ENCODE measurements at places on chromosomes 2 and 18.

GRCh38 chr2:137508739-137509384 lies 455.4 kb upstream of the HNMT start:
- no peak overlapping the region for H3K4me3 ChIP-seq
- H3K27me3 ChIP-seq = no peaks in the 10 kb centered on the region
- DNase-seq = no peak
- H3K36me3 ChIP-seq = no peaks in the 10 kb centered on the region

DNA sequence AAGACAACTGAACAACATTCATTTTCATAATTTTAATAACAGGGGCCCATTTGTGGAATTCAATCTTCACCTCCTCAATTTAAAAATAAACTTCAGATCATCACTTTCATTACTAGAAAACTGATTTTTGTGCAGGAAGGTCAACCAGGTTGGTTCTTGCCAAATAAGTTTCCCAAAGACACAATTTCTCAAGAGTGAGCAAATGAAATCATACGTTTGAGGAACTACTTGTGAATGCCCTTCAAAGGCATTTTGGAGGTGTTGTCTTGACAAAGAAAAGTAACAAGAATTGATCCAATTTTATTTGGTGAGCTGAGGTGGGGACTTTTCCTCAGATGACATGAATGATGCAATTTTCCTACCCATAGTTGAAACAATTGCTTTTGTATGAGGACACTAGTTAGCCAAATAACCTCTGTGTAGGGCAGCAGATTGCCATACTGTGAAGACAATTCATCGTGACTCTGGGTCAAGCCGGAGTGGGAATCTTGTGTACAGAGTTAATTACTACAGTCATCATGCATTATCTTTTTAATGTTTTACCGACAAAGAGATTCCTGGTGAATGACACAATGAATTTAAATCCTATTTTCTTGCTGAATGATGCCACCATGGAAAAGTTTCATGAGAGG lies 121.8 kb downstream of the TGFA start:
- no peak for DNase-seq
- no peak overlapping the region for H3K27ac ChIP-seq
- no peaks in the 10 kb centered on the region for H3K27me3 ChIP-seq
- no peaks in the 10 kb centered on the region for H3K4me1 ChIP-seq
- no peak overlapping the region for H3K4me3 ChIP-seq

- DNase-seq = no peak
- H3K36me3 ChIP-seq = no peaks in the 10 kb centered on the region
- peak overlapping the region; percentile 12 for H3K4me3 ChIP-seq
These were observed 30.2 kb downstream of the ARHGAP25 start for GRCh38 chr2:68764806-68765311.

- no peak overlapping the region for H3K27ac ChIP-seq
- DNase-seq = no peak
- H3K4me3 ChIP-seq = no peak overlapping the region
- H3K36me3 ChIP-seq = no peaks in the 10 kb centered on the region
- no peaks in the 10 kb centered on the region for H3K27me3 ChIP-seq
These were observed 16.6 kb downstream of the HJURP start for GRCh38 chr2:233837694-233838229.

All from lower lobe of right lung (tissue), 2 donors.